Cortex of kidney (tissue), 1 donor: ENCODE measurements at places on chromosomes 2 and 18.

DNA sequence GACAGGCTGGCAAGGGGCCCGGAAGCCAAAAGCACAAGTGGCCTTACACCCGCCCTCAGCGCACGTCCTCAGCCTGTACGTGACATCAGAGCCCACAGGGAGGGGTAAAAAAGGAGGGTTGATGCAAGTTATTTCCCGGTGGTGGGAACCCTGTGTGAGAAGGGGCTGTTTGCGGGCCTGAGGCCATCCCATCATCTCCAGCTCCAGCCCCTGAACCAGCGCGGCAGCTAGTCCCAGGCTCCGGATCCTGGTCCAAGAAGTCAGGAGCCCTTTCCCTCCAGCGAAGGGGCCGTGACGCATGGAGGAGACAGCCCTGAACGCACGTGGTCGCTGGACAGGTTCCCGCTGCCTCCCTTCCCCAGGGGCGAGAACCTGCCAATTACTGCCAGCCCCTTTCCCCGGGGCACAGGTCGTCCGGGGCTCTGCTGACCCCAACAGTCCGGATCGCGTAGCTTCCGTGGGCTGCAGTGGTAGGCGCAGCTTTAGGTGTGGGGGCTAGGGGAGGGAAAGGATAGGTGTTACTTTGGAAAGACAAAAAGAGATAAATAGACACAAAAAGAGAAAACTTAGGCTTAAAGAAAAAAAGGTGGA lies 1.3 kb upstream of the LRP2 start:
- peak; percentile 16 for DNase-seq

DNA sequence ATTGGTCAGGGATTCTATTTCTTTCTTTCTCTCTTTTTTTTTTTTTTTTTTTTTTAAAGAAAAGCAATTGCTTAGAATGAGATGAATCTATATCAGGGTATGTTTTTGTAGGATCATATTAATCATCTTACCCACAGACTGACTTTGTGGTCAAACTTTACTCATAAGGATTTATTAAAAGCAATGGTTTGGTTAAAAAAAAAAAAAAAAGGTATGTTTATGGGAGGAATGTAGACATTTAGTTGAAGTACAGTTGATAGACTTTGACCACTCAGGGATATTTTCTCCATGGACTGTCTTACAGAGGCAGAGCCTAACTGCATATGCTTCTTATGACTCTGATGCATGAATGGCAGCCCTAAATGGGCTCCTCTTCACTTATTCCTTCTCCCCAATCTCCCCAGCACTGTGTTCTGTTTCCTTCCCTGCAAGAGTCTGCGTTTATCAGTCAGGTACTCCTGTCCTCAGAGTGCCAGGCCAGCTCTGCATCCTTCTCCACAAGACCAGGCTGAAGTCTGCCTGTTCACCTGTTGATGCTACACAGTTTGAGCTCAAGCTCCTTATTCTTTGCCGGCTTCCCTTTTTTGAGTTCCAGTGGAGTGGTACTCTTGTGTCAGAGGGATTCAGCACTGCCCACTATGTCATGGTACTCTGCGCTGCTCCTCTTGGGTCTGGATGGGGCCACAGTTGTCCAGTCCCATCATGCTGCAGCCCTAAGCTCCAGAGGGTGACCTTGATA lies 24.3 kb downstream of the CRIM1 start:
- DNase-seq = no peak

DNA sequence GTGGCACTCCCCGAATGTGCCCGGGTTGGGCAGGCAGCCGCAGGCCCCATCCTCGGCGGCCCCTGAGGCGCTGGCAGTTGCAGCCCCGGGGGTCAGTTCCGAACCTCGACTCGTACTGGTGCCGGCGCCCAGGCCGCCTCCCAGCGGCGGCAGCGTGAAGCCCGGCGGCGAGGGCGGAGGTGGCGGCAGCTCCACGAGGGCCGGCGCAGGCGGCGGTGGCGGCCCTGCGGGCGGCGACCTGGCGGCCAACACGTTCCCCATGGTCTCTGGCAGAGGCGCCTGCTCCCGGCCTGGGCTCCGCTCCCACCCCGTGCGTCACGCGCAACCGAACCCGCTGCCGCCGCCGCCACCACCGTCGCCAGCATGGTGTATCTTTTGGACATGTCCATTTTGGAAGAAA lies 196.3 kb downstream of the CCDC74A start:
- DNase-seq = no peak

DNA sequence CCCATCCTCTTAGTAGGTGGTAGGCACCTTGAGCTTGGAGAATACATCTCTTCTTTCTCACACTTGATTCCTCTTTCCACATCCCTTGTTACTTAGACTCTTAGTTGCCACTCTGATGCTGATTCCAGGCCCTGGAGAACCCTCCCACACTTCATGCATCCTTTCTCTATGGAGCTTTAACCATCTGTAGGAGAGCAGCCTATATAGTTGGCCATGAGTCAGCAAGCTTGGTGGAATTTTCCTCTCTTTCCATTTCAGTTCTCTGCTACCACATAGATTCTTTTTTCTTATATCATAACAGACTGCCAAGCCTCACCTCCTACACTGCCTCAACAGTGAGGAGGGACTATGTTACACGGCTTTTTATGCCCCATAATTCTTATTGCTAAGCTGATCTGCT lies 851.6 kb upstream of the CDH2 start:
- DNase-seq = no peak

- DNase-seq = no peak
Measured at GRCh38 chr2:24434541-24434940, 56.5 kb upstream of the NCOA1 start.
